ENCODE measurements at places on chromosomes 1 and 21. TPM values are rescaled to one million over a fixed set of nuclear protein-coding genes. Genes with fewer than 3 reads are reported as not detected.

DNA sequence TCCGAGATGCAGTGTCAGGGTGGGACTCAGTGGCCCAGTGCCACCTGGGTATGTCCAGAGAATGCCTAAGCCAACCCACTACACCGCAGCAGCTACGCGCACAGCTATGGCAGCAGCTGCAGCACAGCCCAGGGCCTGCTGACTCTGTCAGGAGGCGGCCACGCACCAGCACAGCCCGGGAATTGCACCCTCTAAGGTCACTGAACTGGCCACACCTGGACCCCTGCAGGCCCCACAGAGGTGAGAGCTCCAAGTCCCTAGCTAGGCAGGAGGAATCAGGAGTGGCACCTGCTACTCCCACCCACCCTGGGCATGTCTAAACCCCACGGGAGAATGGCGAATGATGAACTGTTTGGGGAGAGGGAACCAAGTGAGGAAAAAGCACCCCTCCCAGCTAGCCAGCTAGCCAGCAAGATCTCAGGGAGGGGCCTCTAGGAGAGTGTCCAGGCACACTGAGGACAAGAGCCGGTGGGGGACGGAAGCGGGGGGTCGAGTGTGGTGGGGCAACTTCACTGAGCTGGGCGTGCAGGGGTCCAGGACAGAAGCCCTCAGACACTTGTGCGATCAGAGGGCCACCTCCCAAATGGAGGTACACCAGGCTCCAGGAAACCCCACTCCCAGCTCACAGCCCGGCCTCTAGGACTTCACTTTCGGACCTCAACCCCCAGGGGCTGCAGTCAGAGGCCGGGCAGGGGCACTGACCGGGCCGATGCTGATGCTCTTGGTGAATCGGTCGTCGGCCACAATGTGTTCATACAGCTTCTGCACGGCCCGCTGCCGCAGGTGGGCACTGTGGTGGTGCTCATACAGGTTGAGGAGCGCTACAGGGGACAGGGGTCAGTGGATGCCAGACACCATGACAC lies 13.9 kb downstream of the LSS start:
- no peak for DNase-seq

The SCAMP3 gene
- 65.8 TPM for total RNA-seq

The CTTNBP2NL gene
- 66.2 TPM for total RNA-seq

DNA sequence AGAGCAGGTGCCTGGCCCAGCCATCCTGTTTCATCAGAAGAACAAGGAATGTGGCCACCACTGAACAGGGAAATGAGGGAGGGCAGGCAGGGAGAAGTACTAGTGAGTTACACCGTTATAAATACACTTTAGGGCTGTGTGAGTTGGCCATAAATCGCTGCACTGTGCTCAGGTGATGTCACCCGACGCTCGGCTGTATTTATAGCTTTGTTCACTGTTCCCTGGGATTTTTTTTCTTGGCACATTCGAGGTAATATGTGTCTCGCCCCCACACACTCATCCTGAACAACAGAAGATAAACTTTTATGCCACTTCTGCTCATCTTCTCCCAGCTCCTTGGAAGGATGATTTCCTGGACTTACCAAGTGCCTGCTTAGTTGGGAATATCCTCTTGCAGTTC lies 9.0 kb upstream of the KIRREL1 start:
- no peak for DNase-seq
